ENCODE measurements at places on chromosomes 7 and 10. TPM values are rescaled to one million over a fixed set of nuclear protein-coding genes. Genes with fewer than 3 reads are reported as not detected.
A peak's percentile ranks its signal among the peaks of the same experiment; 100 is the strongest.

DNA sequence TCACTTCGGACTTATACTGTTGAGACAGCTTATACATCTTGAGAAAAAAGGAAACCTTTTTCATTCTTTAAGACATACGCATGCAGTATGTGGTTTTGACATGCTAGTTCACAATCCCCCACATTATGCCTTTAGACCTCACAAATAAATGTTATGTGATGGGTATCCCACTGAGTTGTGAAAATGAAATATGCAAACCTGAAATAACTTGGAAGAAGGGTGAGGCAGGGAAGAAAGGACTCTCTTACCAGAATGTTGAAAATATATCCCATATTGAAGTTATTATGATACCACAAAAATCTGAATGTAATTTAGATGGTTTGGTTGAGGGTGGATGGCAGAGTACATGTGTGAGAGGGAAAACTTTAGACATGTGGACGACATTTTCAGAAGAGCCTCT is 379.8 kb downstream of the BBS9 start:
- DNase-seq, result no peak
- no peaks in the 10 kb centered on the region for H3K36me3 ChIP-seq
- no peak overlapping the region for H3K4me3 ChIP-seq

DNA sequence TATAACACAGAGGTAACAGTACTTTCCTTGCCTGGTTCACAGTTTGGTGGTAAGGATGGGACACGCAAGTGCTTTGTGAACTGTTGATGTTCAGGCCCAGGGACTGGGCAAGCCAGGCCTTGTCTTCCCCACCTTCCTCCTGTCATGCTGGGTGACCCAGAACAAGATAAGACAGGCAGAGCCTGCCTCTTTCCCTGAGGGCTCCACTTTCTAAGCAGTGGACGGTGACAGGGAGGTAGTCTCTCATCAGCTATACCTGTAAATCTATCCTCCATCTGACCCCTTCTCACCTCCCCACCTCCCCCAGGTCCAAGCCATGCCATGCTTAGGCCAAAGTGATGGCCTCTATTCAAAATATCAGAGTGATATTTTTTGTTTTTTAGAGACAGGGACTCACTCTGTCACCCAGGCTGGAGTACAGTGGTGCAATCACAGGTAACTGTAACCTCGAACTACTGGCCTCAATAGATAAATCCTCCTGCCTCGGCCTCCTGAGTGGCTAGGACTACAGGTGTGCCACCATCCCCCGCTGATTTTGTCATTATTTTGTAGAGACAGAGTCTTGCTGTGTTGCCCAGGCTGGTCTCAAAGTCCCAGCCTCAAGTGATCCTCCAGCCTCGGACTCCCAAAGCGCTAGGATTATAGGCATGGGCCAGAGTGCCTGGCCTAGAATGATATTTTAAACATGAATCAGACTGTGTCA is 42.8 kb downstream of the PDLIM1 start:
- H3K36me3 ChIP-seq, result peaks cover 42% of the 10 kb centered on the region
- no peaks in the 10 kb centered on the region for H3K4me1 ChIP-seq
- peak overlapping the region; percentile 60 for H3K27ac ChIP-seq
- no peak overlapping the region for H3K4me3 ChIP-seq

Gene MYPN
- total RNA-seq, result 0.13 TPM

Gene KLF14
- 0.29 TPM for total RNA-seq

- no peak for DNase-seq
- H3K4me1 ChIP-seq, result no peaks in the 10 kb centered on the region
- H3K36me3 ChIP-seq, result no peaks in the 10 kb centered on the region
- H3K27me3 ChIP-seq, result no peaks in the 10 kb centered on the region
These were observed 258.4 kb downstream of the SEMA3A start for GRCh38 chr7:83936056-83936708.

GRCh38 chr7:27739301-27739908 is 557 bp upstream of the TAX1BP1 start:
- H3K27ac ChIP-seq, result peak overlapping the region; percentile 99
- no peaks in the 10 kb centered on the region for H3K27me3 ChIP-seq
